A375 (cell line): ENCODE measurements at places on chromosomes 4 and X. TPM values are rescaled to one million over a fixed set of nuclear protein-coding genes. Genes with fewer than 3 reads are reported as not detected.

Gene BEND2
- total RNA-seq = not detected in 2 replicates

Gene DGKK
- not detected in 2 replicates for total RNA-seq

Gene NDP
- total RNA-seq = not detected in 2 replicates

Gene KLHL15
- total RNA-seq = 14.1 and 16.2 TPM in 2 replicates

Gene NR3C2
- 0.69 and 0.72 TPM in 2 replicates for total RNA-seq

Gene GPC3
- not detected in 2 replicates for total RNA-seq

Gene EGF
- total RNA-seq = 0.24 and 0.57 TPM in 2 replicates

Gene ASIC5
- not detected in 2 replicates for total RNA-seq

Gene HERC5
- 1.4 and 2.0 TPM in 2 replicates for total RNA-seq

Gene BGN
- 7.6 and 7.9 TPM in 2 replicates for total RNA-seq

Gene DGAT2L6
- not detected in 2 replicates for total RNA-seq

Gene HELT
- total RNA-seq = not detected in 2 replicates

Gene CNGA2
- not detected in 2 replicates for total RNA-seq

Gene C4orf46
- total RNA-seq = 7.3 and 8.2 TPM in 2 replicates

Gene SH2D1A
- 0.05 and 0.08 TPM in 2 replicates for total RNA-seq

Gene MEPE
- not detected in 2 replicates for total RNA-seq

Gene PNMA6A
- total RNA-seq = 0.08 and 0.40 TPM in 2 replicates

Gene ESX1
- total RNA-seq = not detected in 2 replicates

Gene FBXL5
- 53.2 and 54.0 TPM in 2 replicates for total RNA-seq

Gene RIBC1
- total RNA-seq = 1.4 and 3.1 TPM in 2 replicates

Gene SMIM43
- total RNA-seq = not detected in 2 replicates

Gene TCEAL4
- total RNA-seq = 37.6 and 41.9 TPM in 2 replicates
